ENCODE measurements at places on chromosomes 3 and 15.

DNA sequence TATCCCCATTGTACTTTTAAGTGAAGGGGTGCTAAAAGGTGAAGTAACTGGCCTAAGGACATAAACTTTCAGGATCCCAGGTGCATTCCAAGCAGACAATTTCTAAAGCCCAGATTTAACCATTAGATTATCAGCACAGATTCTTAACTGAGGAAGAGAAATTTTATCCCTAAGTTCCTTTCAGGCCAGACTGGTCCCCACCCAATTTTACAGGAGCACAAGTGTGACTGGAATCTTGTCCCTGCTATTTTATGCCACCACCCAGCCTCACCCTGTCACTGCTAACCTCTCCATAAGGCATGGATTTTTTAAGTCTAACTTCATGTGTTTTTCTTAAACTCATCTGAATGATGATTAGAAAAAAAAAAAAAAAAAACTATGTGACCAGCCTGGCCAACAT lies 37.1 kb upstream of the ATP1B3 start:
- DNase-seq: no peak

DNA sequence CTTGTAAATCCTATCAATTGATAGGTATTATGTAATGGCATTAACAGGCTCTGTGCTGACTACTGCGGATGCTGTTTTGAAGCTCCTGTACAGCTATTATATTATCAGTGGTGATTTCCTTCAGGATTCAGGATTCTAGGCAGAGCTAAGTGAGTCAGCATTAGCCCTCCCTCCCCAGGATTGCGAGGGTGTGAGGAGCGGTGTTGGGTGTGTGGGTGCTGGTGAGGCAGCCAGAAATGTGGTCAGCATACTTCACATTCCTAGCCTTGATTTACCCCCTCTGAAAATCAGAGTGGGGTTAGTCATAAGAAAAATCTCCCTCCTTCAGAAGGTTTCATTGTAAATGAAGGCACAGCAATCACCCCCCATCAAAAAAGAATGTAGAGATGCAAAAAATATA lies 72.5 kb downstream of the SNTN start:
- no peak for DNase-seq

- DNase-seq: no peak
Measured at GRCh38 chr3:69761896-69762767, 22.9 kb downstream of the MITF start.

DNA sequence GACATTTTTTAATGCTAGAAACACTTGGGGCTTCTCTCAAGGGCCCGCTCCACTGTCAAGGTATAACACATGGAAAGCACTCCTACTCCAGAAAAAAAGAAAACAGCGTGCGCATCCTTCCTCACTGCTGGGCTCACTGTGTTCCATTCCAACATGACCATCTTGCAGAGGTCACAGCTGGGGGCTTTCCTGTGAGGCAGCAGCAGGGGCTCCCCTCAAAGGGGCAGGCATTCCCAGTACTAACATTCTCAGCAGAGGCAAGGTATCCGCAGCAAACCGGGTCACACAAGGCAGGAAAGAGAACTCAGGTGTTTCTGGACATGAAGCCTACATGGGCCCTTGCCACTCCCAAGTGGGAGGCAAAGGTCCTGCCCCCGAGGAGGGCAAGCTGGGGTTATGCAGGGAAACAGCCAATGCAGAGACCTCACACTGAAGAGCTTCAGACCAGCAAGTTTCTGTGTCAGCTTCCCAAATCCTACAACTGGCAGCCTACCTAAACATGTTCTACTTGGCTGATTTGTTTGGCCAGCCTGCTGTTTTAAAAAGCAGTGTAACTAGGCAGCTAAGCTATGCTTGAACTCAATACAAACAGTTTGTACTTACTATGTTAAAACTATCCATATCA lies 6.4 kb downstream of the BDH1 start:
- DNase-seq: no peak

GRCh38 chr3:68295457-68295856 lies 636.9 kb downstream of the TAFA4 start:
- no peak for DNase-seq

GRCh38 chr3:47012342-47013230 lies 33.1 kb downstream of the NBEAL2 start:
- no peak for DNase-seq

- no peak for DNase-seq
Measured at GRCh38 chr15:52005748-52006701, 13.0 kb upstream of the MAPK6 start.

DNA sequence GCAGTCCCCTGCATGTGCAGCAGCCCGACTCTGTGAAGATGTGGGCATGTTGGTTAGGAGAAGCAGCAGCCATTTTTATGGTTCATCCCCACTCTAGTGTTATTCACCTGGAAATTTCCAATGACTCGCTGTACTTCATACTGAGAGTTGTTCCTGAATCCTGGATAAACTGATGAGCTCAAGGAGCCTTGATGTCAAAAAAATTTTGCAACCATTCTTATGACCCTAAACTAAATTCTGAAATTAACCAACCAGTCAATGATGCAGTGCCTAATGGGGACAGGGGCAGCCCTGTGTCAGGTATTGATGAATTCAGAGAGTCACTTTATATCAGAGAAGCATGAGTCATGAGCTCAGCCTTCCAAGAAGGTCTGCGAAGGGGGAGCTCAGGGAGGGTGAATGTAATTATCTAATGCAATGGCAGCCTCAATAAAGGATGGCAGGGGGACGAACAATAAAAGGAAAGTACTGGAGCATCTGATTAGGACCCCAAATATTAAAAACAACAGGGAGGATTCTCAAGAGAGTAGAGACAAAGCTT lies 108.4 kb upstream of the VEPH1 start:
- no peak for DNase-seq

DNA sequence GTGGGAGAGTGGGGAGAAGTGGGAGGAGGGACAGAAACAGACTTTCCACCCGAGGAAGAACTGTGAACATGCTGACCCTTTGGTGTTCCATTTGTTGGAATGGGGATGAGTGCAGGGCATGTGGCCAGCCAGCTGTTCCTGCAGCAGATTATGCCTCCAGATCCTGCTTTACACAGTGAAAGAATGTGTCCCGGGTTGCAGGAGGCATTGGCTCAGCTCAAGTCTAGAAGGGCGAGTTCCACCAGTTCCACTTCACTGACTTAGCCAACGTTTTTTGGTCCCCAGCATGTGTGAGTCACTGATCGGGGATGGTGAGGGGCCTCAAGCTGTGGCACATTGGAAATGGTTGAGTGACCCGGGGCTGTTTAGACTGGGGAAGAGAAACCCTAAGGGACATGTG lies 307.0 kb upstream of the ROPN1 start:
- no peak for DNase-seq

GRCh38 chr15:53158995-53159394 lies 368.9 kb upstream of the ONECUT1 start:
- DNase-seq: no peak

DNA sequence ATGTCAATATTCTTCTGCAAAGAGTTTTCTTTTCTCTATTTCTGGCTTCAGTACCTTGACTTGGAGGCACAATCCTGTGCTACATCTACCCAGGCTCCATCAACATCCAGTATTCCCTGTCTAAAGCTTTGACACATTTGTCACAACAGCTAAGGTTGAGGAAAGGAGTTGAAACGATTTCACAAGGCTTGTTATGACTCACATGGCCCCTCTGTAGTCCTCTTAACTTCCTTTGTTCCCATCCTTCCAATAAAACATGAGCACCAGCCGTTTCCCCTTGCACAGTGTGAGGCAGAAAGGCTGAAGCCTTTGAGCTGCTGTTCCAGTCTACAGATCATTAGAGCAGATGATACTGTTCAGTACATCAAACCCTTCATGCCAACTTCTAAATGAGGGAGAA lies 163.0 kb upstream of the TMCO5A start:
- no peak for DNase-seq

DNA sequence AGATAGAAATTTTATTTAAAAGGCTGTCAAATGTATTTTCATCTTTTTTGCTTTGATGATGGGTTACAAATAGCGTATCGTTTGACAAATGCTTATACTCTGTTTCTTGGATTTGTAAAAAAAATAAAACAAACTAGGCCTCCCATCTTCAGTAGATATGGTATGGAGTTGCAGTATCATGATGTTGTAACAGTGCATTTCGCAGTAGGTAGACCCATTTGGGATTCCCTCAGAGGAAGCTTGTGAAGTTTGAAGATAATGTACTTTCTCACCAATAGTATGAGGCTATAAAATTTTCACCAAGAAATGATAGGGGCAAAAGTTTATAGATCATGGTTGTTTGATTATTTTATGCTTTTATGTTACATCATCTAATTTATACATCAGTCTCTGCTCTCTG lies 10.8 kb downstream of the MBNL1 start:
- DNase-seq: no peak

- DNase-seq: no peak
Measured at GRCh38 chr15:59339252-59339672, 33.4 kb downstream of the MYO1E start.

- no peak for DNase-seq
Measured at GRCh38 chr3:122681284-122681973, 790 bp downstream of the PARP14 start.

GRCh38 chr3:49519296-49519695 lies 35.0 kb upstream of the BSN start:
- DNase-seq: no peak

DNA sequence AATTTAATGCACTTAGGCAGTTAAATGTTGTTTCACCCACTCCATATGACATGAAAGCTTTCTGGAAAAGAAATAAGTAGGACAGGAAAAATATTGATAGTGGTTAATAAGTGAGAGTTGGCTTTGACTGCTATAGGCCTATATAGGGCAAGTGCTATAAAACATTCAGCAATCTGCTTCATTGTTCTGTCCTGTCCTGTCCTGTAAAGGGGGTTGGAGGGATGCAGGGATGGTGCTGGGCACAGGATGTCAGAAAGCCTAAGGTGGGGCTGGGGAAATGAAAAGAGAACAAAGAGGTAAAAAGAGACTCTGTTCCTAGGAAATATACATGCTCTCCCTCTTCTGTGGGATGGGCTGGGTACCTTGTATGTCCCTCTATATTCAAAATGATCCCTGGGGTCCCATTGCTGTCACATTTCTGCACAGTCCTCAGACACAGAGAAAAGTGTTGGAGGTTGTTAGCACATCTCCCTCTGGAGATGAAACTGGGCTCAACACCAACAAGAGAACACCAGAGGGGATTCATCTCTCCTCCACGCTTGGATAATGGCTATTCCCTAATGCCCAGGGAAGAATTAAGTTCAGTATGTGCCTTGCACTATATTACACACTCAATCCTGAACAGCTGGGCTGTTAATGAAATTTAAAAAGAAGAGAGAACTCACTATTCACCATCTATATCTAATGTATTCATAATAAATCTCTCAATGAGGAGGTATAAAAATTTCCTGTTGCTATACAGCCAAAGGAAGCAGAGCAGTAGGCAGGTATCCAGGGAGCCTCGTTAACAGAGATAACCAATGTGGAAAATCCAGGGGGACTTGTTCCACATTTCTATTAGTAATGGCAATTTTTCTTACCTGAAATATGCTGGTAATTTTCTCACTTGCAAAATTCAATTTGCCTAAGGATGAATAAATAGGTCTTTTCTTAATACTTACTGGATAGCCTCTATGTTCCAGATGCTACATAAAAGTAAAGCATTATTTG lies 108.1 kb upstream of the ZBED2 start:
- no peak for DNase-seq

GRCh38 chr3:13477943-13478342 lies 2.2 kb upstream of the HDAC11 start:
- DNase-seq: no peak
